ENCODE measurements at places on chromosomes 13 and 19.

GRCh38 chr19:703651-704446 is 4.9 kb upstream of the PALM start:
- no peak for DNase-seq

- DNase-seq = no peak
Observed at GRCh38 chr19:10339380-10339960, at the start of gene ICAM3. ICAM3 (minus strand) TSS chr19:10339624; CDS start chr19:10339614, 10 bp downstream.

DNA sequence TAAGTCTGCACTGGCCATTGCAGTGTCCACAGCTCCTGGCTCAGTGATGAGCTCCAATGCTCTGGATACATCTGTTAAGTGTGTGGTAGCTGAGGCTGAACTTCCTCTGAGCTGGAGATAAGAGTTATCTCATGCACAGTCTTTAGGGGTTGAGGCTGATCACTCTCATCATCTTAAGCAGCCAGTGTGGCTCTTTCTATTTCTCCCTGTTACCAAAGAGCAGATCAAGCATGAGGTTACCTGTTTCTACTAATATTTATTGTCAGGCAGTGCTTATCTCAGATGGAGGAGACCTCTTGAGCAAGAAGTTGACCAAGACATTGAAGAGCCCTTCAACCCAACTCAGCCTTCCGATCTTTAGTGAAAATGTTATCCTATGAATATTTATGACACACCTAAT is 6.6 kb upstream of the OR10H2 start:
- DNase-seq = no peak

GRCh38 chr13:23288995-23289394 is 108.2 kb downstream of the SGCG start:
- no peak for DNase-seq

GRCh38 chr13:32446220-32446619 is 18.3 kb upstream of the N4BP2L1 start:
- no peak for DNase-seq

DNA sequence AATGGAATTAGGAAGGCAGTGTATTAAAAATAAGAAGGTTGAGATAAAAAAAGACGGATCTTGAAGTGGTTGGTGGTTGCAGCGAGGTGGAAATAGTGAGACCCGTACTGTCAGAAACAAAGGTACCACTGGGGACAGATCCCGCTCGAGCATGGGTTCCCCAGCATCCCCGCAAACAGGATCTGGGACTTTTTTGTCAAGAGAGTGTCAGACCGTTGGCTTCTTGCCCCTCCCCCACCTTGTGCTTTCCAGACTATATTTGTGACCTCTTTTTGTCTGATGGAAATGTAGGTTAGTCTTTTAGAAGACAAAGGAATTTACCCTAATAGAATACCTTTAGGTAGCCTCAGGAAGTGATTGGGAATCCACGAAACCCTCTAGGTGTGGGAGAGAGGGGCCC is 4.2 kb downstream of the GATAD2A start:
- no peak for DNase-seq

Data from NCI-H524 (cell line).